ENCODE measurements at places on chromosomes 4 and X.

DNA sequence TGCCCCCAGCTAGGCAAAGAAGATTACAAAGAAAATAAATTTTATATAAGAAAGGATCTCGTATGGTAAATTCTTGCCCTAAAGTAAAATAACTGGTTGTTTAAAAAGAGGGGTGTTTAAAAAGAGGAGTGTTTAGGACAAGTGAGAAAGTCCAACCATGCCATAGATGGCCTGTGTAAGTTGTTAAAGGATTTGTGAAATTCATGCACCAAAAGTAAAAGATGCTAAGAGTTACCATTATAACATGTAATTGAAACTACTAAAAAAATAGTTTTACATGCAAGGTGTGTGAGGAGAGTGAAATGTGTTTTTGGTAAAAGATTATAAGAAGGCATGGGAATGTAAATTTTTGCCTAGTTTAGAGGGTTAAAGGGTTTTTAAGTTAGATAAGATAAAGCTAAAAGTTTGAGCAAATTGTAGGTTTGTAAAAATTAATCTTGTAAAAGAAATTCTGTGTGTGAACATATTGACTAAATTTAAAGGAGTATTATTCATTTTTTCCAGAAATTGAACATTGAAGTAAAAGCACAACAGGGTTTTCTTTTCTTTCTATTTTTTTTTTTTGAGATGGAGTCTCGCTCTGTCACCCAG, 20.1 kb downstream of the HTT-AS start:
- no peak for DNase-seq

GRCh38 chrX:13216139-13216538, 103.7 kb downstream of the ATXN3L start:
- no peak for DNase-seq

- DNase-seq: no peak
These were observed 16.2 kb upstream of the ART3 start for GRCh38 chr4:76058302-76058701.

- DNase-seq: no peak
These were observed 41.6 kb upstream of the ADRA2C start for GRCh38 chr4:3724319-3725231.

Measured in activated naive CD4-positive, alpha-beta T cell treated with anti-CD3 and anti-CD28 coated beads, Interleukin-2, amount 50 U/mL, for 16 hours (primary cell).